Airway epithelial cell (primary cell): ENCODE measurements at places on chromosomes 5 and 9. TPM values are rescaled to one million over a fixed set of nuclear protein-coding genes. Genes with fewer than 3 reads are reported as not detected.

The NKD2 gene
- 0.09 and 0.42 TPM in 2 replicates for total RNA-seq

The SYK gene
- total RNA-seq, result 27.2 and 31.0 TPM in 2 replicates

The AMACR gene
- 8.5 and 9.9 TPM in 2 replicates for total RNA-seq

The BTNL8 gene
- not detected in 2 replicates for total RNA-seq

The PROB1 gene
- 0.79 and 1.6 TPM in 2 replicates for total RNA-seq

The TMEFF1 gene
- 0.74 and 0.99 TPM in 2 replicates for total RNA-seq

The C5orf58 gene
- total RNA-seq, result not detected in 2 replicates

The BAG1 gene
- 49.4 and 80.9 TPM in 2 replicates for total RNA-seq

The INSL4 gene
- total RNA-seq, result 1.0 TPM in 1 of 2 replicates, not detected in the other

The CDH9 gene
- not detected in 2 replicates for total RNA-seq

The NSA2 gene
- total RNA-seq, result 109 and 112 TPM in 2 replicates

The ABCA1 gene
- 5.2 and 5.3 TPM in 2 replicates for total RNA-seq

The DAB2 gene
- 0.28 and 1.2 TPM in 2 replicates for total RNA-seq

The PCDHB3 gene
- total RNA-seq, result 0.05 TPM in 1 of 2 replicates, not detected in the other

The IL13 gene
- total RNA-seq, result not detected in 2 replicates

The RC3H2 gene
- total RNA-seq, result 21.9 and 32.8 TPM in 2 replicates
